ENCODE measurements at places on chromosomes 7 and 10. TPM values are rescaled to one million over a fixed set of nuclear protein-coding genes. Genes with fewer than 3 reads are reported as not detected.
A peak's percentile ranks its signal among the peaks of the same experiment; 100 is the strongest.

DNA sequence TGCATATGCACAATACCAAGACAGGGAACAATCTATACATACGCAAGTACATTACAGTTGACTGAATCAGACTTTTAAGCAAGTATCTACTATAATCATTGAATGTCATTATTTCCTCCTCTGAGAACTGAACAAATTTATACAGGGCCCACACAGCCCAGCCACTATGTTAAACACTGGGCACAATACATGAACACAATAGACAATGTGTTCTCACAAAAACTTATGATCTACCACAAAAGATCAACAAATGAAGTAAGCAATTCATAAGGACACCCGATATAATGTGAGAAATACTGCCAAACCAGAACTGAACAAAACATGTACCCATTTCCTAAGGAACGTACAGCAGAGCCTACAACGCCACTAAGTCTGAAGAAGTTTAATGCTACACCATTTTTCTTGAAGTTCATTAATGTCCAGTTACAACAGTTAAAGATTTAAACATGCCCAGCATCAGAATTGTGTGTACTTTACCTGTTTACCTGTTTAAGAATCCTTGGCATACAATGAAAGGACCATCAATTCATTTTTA, 31.5 kb downstream of the SHTN1 start:
- no peak for DNase-seq
- no peaks in the 10 kb centered on the region for H3K36me3 ChIP-seq
- no peaks in the 10 kb centered on the region for H3K4me1 ChIP-seq
- H3K27ac ChIP-seq: no peak overlapping the region
- H3K27me3 ChIP-seq: peaks cover 8% of the 10 kb centered on the region

- peaks cover 9% of the 10 kb centered on the region for H3K4me1 ChIP-seq
- DNase-seq: no peak
- no peak overlapping the region for H3K27ac ChIP-seq
Observed at GRCh38 chr10:87842776-87843497, 20.4 kb downstream of the KLLN start.

- no peak for DNase-seq
- no peak overlapping the region for H3K27ac ChIP-seq
- no peak overlapping the region for H3K4me3 ChIP-seq
- H3K27me3 ChIP-seq: no peaks in the 10 kb centered on the region
- H3K36me3 ChIP-seq: no peaks in the 10 kb centered on the region
- H3K4me1 ChIP-seq: no peaks in the 10 kb centered on the region
Observed at GRCh38 chr7:46215987-46216567, 295.0 kb upstream of the IGFBP3 start.

- no peak for DNase-seq
- H3K27me3 ChIP-seq: no peaks in the 10 kb centered on the region
- H3K4me1 ChIP-seq: peaks cover 13% of the 10 kb centered on the region
- H3K36me3 ChIP-seq: no peaks in the 10 kb centered on the region
- H3K4me3 ChIP-seq: no peak overlapping the region
Observed at GRCh38 chr7:99733448-99733847, 1.5 kb downstream of the CYP3A7 start.

- no peak for DNase-seq
- no peak overlapping the region for H3K4me3 ChIP-seq
- no peak overlapping the region for H3K27ac ChIP-seq
Observed at GRCh38 chr7:78161781-78162180, 363.2 kb downstream of the PHTF2 start.

- no peak for DNase-seq
- H3K4me3 ChIP-seq: no peak overlapping the region
- H3K4me1 ChIP-seq: no peaks in the 10 kb centered on the region
- H3K27me3 ChIP-seq: no peaks in the 10 kb centered on the region
Observed at GRCh38 chr10:112790030-112790429, 160.0 kb upstream of the TCF7L2 start.

DNA sequence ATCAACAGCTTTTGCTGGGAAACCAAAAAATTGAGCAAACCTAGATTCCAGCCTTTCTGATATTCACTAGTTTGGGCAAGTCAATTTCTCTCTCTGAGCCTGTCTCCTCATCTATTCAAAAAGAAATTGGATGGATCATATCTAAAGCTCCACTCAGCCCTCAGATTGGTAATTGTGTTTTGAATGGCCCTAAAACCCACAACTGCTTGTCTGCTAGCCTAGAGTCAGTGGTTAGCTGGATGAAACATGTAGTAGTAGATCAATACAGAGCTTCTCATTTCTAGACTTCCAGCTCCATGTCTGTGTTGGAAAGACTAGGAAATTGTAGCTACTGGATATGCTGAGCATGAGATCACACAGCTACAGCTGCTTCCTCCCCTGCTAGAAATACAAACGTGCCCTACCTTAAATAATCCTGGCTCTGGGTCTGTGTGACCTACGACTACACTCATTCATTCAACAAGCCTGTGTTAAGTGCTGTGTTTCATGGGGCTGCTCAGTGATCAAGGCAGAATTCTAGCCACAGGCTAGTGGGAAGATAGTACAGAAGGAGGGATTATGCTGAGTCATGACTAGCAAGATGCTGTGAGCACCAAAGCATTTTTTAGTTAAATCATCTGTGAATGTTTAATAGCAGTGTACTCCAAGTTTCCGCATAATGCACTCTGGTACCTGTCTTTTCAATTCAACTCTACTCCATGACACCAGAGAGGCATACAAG, 15.7 kb downstream of the DNTT start:
- H3K27ac ChIP-seq: no peak overlapping the region
- H3K4me1 ChIP-seq: no peaks in the 10 kb centered on the region
- no peak for DNase-seq
- H3K4me3 ChIP-seq: no peak overlapping the region

DNA sequence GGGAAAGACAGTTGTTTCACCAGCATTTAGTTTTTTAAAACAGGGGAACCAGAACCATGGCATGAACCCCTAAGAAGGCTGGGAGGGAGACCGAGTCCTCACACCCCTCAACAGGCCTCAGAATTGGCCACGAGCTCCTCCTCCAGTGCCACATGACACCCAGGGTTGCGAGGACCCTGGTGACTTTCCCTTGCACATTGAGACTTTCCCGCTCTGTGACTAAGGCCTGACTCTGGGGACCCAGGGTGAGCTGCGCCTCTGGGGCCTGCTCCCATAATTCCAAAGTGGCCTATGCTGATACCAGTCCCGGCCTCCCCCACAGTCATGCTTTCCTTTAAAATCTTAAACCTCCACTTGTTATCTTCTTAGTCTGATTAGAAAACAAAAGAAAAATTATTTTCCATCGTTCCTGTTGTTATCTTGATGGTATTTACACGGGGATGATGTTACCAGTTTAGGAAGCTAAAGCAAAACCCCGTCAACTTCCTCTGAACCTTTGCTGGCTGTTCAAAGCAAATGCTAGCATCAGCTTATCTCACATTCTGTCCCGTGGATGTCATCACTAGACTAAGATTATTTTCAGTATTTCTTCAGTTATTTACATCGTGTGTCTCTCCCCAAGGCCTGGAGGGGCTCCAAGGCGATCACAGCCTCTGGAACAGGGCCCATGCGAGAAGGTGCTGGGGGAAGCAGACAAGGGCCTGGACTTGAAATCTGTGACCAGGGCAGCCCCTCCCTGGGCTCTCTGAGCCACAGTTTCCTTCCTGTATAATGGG, 42.1 kb downstream of the FAM53B start:
- peaks cover 15% of the 10 kb centered on the region for H3K36me3 ChIP-seq
- no peaks in the 10 kb centered on the region for H3K27me3 ChIP-seq
- H3K4me3 ChIP-seq: peak overlapping the region; percentile 49
- peak; percentile 52 for DNase-seq

- H3K27ac ChIP-seq: no peak overlapping the region
- no peaks in the 10 kb centered on the region for H3K4me1 ChIP-seq
- H3K27me3 ChIP-seq: no peaks in the 10 kb centered on the region
- no peak for DNase-seq
- H3K4me3 ChIP-seq: no peak overlapping the region
Observed at GRCh38 chr7:132622081-132622480, 45.8 kb upstream of the PLXNA4 start.

GRCh38 chr10:43208147-43209073, 58.5 kb downstream of the RASGEF1A start:
- no peak overlapping the region for H3K27ac ChIP-seq
- H3K4me1 ChIP-seq: peaks cover 6% of the 10 kb centered on the region
- no peaks in the 10 kb centered on the region for H3K36me3 ChIP-seq
- DNase-seq: no peak

- peaks cover 25% of the 10 kb centered on the region for H3K4me1 ChIP-seq
- H3K4me3 ChIP-seq: no peak overlapping the region
- H3K27me3 ChIP-seq: no peaks in the 10 kb centered on the region
Observed at GRCh38 chr10:35399414-35400009, 63.2 kb downstream of the CCNY start.

- DNase-seq: no peak
- H3K27ac ChIP-seq: no peak overlapping the region
- no peaks in the 10 kb centered on the region for H3K36me3 ChIP-seq
- no peak overlapping the region for H3K4me3 ChIP-seq
Observed at GRCh38 chr7:70574970-70575799, 556.8 kb upstream of the GALNT17 start.

DNA sequence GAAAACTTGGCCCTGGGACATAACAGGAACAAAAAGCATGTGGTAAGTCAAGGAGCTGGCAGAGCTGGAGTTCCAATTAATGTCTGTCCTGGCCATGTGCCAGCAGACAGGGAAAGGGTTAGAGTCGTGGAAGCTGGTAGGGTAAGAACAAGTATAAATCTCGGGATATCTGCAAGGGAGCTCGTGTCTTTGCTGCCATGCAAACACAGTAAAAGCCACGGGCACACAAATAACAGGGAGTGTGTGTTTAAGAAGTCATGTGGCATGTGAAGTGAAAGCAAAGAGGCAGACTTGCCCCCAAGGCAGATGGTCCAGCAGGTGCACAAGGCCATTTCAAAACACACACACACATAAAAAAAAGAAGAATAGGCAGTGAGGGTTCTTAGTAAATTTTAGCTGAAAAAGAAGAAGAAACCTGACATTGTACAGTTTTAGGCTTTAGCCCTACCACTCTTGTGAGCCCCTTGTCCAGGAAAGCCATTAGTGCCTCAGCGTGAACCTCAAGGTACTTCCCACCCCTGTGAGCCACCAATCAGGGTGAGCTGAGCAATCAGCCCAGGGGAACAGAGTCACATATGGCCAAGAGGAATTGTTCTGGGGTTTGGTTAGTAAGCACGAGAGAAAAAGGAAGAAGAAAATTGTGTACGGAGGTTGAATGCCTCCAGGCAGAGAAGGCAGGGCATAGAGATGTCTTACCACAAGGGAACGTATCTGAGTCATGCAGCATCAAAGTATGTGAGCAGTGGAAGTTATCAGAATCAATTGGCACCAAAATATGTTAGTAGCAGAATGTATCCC, 32.8 kb upstream of the ARHGAP12 start:
- H3K27ac ChIP-seq: no peak overlapping the region
- H3K4me1 ChIP-seq: peaks cover 27% of the 10 kb centered on the region
- no peaks in the 10 kb centered on the region for H3K36me3 ChIP-seq
- no peaks in the 10 kb centered on the region for H3K27me3 ChIP-seq
- DNase-seq: peak; percentile 2
- peak overlapping the region; percentile 5 for H3K4me3 ChIP-seq

DNA sequence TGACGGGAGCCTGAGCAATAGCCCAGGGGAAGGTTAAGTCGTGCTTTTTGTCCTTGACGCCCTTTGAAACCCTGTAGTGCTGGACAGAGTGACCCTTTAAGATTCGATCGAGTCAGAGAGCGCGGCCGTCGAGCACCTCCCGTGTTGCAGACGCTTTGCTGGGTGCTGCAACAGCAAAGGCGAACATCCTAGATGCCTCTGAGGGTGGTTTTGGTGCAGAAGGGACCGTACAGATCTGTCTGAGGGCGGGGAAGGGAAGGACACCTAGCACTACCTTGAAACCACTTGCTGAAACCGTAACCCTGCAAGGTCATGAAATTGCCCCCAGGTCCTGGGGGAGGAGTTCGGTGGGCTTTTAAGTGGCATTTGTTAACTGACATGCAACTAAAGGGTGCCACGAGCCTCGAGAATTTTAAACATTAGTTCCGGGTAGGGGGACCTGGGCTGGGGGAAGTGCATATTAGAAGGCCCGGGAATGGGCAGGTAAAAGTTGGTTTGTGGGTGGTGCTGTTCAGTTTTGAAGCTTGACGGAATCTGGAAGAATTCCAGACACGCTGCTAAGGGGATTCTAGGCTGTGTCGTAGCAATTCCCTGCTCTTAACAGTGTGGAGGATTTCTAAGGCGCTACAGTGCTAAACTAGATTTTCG, 786 bp downstream of the ATP5F1C start:
- H3K36me3 ChIP-seq: peaks cover 12% of the 10 kb centered on the region
- no peaks in the 10 kb centered on the region for H3K27me3 ChIP-seq
- peak overlapping the region; percentile 84 for H3K27ac ChIP-seq
- no peak for DNase-seq

- no peak for DNase-seq
- H3K4me3 ChIP-seq: no peak overlapping the region
- peaks cover 8% of the 10 kb centered on the region for H3K27me3 ChIP-seq
- no peaks in the 10 kb centered on the region for H3K36me3 ChIP-seq
Observed at GRCh38 chr10:17980846-17981565, 29.3 kb downstream of the SLC39A12 start.

DNA sequence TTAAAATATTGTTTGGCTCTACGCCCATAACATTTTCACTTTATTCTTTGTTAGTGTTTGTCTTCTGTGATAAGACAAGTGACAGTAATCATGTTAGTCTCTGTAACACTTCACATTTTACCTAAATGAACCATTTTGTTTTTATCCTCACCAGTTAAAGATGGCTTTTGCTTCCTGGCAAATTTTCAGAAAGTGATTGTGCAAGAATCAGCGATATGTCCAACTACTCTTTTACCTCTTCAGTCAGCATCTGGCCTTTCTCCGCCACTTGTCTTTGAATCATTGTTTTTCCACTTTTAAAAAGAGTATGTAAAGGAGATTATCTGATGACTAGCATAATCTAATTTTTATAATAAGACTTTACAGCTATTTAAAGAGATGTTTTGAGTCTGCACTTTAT, 3.5 kb downstream of the DGKB start:
- no peaks in the 10 kb centered on the region for H3K27me3 ChIP-seq
- H3K4me1 ChIP-seq: no peaks in the 10 kb centered on the region
- no peaks in the 10 kb centered on the region for H3K36me3 ChIP-seq

DNA sequence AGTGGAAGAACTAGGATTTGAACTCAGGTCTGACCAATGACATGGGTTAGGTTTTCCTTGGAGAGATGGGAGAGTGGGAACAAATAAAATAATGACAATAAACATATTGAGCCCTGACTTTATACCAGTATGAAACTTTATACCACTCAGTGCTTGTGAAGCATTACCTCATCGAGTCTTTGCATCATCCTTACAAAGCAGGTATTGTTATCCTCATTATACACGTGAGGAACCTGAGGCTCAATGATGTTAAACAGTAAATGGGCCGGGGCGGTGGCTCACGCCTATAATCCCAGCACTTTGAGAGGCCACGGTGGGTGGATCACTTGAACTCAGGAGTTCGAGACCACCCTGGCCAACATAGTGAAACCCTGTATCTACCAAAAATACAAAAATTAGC, 47.7 kb downstream of the HHEX start:
- no peak for DNase-seq
- H3K27me3 ChIP-seq: peaks cover 16% of the 10 kb centered on the region
- no peak overlapping the region for H3K27ac ChIP-seq
- no peaks in the 10 kb centered on the region for H3K36me3 ChIP-seq

MPP7 gene
- 28.1 TPM for total RNA-seq

C10orf67 gene
- 0.39 TPM for total RNA-seq

SNX10 gene
- total RNA-seq: 37.4 TPM

GRID1 gene
- not detected for total RNA-seq

MYPN gene
- not detected for total RNA-seq

WAPL gene
- 57.6 TPM for total RNA-seq

UNCX gene
- not detected for total RNA-seq

RBM20 gene
- 0.72 TPM for total RNA-seq

SLC26A4 gene
- 7.9 TPM for total RNA-seq

TBXAS1 gene
- total RNA-seq: 3.9 TPM
